ENCODE measurements at places on chromosomes 1 and 21.

DNA sequence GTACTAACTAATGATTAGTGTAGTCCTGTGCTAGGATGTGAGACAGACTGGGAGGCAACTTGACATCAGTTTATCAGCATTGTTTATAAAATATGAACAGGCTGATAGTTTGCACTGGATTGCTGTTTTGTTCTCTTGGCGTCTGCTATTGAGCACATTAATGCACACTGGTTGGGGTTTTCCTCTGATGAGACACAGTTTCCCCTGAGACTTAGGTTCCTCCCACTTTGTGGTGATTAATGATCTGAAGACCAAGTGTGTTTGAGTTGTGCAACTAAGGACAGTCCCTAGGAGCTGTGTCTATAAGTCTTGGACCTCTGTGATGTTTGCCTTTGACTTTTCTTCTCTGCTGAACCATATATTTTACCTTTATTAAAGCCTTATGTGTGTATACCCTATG is 1015.4 kb downstream of the AMY1C start:
- DNase-seq = no peak

- peak; percentile 32 for DNase-seq
Observed at GRCh38 chr1:7508052-7508933, 262.8 kb upstream of the VAMP3 start.

DNA sequence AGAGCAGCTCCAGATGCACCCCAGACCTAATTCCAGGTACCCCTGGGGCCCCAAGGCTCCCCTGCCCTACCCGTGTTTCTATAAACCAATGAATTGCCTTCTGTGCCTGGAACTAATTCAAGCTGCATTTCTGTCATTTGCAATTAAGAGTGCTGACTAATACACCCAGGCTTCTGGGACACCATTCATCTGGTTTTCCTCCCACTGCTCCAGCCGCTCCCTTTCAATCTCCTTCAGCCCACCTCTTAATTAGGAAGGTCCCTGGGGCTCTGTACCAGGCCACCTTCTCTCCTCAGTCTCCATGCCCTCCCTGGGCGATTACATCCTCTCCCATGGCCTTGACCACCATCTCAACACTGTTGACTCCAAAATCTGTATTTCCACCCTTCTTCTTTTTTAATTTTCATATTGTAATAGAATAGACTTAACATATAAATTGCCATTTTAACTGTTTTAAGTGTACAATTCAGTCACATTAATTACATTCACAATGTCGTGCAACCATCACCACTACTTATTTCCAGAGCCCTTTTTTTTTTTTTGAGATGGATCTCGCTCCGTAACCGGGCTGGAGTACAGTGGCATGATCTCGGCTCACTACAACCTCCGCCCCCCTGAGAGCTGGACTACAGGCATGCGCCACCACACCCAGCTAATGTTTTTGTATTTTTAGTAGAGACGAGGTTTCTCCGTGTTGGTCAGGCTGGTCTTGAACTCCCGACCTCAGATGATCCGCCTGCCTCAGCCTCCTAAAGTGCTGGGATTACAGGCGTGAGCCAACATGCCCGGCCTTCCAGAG is 9.2 kb upstream of the GJB3 start:
- DNase-seq = no peak

- no peak for DNase-seq
Observed at GRCh38 chr1:47805921-47806361, 191.2 kb downstream of the TRABD2B start.

- DNase-seq = peak; percentile 58
Observed at GRCh38 chr1:210236840-210237409, 4.3 kb downstream of the SERTAD4 start.

DNA sequence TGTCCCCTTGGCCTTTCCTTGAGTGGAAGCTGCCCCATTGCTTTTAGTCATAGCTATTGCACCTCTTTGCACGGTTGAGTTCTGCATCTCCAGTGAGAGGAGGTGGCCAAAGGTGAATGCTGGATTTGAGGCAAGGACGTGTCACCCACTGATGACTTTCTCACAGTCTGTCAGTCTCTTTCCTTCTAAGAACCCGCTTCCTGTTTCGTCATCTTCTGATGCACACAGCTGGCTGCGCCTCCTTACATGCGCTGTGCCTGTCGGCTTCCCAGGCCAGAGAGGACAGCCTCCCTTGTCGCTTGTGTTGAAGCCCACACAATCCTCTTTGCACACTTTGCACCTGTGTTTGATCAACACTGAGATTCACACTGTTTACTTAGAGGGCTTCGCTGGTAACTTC is 41.8 kb upstream of the PWP2 start:
- DNase-seq = no peak

GRCh38 chr1:29259802-29260441 is 23.6 kb downstream of the PTPRU start:
- peak; percentile 61 for DNase-seq

- DNase-seq = peak; percentile 44
Observed at GRCh38 chr1:90850181-90850897, 133.2 kb upstream of the BARHL2 start.

DNA sequence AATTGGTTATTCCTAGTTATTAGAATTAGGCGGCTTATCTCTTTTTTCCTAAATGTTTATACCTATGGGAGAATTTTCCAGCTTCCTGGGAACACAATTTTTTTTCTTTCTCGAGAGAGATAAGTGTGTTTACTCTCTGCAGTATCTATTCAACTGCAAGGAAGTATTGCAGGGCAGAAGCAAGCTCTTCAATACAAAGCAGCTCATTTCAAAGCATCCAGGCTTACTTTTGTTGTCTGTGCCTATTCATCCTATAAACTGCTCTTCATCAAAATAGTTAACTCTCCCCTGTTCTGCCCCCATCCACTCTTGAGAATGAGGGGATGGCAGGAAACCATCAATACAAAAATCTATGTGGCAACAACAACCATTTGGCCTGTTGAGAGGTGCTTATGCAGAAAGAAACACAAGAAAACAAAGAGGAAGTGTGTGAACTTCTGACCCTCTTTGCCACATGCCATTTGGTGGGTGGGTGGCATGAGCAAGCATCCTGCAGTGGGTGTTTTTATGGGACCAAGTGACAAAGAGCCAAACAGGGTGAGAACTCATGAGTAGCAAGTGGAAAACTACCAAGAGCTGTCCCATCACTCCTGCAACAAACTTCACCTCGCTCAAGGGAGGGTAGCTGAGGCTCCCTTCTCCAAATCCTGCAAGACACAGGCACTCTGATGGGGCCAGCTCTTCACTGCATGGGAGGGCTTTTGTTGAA is 50.6 kb upstream of the MRPS6 start:
- DNase-seq = peak; percentile 10

GRCh38 chr1:235160383-235160956 is 580 bp downstream of the RBM34 start:
- DNase-seq = no peak

GRCh38 chr1:71311376-71311775 is 230.5 kb upstream of the ZRANB2 start:
- DNase-seq = no peak

DNA sequence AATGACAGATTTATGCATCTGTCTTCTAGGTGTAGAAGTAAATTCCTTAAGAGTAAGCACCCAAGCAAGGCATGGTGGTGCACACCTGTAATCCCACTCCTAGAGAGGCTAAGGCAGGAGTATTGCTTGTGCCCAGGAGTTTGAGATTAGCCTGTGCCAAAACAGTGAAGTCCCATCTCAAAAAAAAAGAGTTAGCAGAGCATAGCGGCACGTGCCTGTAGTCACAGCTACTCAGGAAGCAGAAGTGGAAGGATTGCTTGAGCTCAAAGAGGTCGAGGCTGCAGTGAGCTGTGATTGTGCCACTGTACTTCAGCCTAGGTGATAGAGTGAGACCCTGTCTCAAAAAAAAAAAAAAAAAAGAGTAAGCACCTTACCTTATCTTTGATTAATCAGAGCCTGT is 15.1 kb upstream of the TIPRL start:
- no peak for DNase-seq

GRCh38 chr1:20730690-20731056 is 1.8 kb downstream of the SH2D5 start:
- peak; percentile 39 for DNase-seq

DNA sequence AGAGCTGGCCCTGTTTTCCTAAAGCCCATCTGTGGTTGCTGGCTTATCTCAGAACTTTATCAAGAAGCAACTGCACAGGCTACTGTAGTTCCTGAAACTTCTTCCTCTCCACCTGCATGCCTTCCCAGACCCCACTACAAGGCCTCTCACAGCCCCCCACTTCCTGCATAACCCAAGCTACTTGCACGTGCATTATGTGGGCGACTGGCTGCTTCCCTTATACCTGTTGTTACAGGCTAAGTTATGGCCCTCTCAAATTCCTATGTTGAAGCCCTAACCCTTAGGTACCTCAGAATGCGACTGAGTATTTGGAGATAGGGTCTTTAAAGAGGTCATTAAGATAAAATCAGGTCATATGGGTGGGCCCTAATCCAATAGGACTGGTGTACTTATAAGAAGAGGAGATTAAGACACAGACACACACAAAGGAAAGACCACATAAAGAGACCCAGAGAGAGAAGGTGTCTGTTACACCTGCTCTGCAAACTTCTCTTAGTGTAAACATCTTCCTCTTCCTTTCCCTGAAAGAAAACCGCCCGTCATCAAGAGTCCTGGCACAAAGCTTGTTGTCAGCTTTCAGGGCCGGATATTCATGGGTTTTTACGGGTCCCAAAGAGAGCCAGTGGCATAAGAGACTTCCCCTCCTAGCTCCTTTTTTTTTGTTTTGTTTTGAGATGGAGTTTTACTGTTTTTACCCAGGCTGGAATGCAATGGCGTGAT is 5.1 kb downstream of the ZNF496 start:
- no peak for DNase-seq

GRCh38 chr1:17020502-17020901 is 8.8 kb upstream of the ATP13A2 start:
- peak; percentile 4 for DNase-seq

DNA sequence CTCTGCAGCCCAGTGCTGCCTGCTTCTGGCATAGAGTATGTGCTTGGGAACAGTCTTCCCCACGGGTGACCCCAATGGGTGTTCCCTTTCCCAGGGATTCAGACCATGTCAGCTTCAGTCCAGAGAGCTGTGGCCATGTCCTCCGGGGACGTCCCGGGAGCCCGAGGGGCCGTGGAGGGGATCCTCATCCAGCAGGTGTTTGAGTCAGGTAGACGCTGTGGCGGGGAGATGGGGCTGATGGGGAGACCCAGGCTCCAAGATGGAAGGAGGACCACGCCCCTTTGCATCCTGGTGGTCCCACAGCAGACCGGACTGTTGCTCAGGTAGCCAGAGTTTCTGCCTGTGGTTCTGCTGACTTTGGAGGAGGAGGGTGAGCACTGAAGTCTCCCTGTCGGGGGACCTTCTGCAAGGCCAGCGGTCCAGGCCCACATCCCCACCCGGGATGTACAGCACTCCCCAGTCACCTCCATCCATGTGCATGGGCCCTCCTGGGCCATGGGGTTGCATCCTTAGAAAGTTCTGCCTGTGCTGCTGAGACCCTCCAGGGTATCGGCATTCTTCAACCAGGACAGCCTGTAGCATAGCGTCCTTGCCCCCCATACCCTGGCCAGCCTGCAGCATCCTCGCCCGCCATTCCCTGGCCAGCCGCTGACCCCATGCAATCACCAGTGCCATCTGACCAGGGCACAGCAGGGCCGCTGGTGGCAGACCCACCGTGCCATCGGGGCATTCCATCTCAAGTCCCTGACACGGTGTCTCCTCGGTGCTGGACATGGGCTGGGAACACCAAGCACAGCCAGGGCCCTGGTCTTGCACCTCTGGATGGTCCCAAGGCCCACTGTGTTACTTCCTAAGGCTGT is 2.8 kb downstream of the AIRE start:
- no peak for DNase-seq

DNA sequence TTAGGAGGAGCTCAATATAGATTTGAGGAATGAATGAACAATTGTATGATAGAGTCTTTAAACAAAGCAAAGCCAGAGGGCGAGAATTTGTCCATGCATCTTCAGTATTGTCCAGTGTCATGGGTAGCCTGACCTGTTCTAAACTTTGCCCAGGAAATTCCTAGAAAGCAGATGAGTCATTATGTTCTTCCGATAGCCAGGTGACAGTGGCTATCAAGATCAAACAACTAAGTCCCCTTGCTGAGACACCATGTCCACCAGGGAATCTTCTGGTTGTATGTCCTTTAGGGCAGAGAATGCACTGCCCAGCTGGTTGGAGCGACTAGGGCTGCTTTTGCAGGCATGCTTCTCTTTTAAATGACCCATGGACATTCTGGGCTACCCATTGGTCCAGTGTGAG is 1.8 kb upstream of the SLC26A9 start:
- DNase-seq = no peak

- DNase-seq = no peak
Observed at GRCh38 chr1:226489718-226490425, 58.7 kb upstream of the STUM start.

- DNase-seq = no peak
Observed at GRCh38 chr1:22888320-22889075, 84.2 kb downstream of the LACTBL1 start.

- DNase-seq = no peak
Observed at GRCh38 chr1:234604495-234605398, 5.2 kb downstream of the IRF2BP2 start.

GRCh38 chr1:203559523-203559922 is 65.6 kb downstream of the OPTC start:
- DNase-seq = no peak

- DNase-seq = no peak
Observed at GRCh38 chr1:89198491-89199072, at the start of gene GBP4. Gene GBP4 (minus strand): TSS chr1:89198942. CDS start chr1:89198834, 108 bp downstream.

DNA sequence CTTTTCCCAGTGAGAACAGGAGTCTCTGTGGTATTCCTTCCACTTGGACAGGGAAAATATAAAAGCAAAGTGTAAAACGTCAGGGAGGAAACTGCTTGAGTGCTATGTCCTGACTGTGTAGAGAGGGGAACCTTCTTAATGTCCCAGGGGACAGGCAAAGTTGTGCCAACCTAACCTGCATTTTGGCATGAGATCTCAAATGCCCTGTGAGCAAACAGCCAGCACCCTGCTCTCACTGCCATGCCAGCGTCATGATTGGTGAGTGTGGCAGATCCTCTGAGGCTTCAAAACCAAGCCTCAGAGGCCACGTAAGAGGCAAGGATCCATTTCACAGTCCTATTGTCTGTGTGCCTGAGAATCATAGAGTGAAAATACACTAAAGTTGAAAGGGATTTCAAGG is 49.7 kb upstream of the RAP1A start:
- DNase-seq = no peak

DNA sequence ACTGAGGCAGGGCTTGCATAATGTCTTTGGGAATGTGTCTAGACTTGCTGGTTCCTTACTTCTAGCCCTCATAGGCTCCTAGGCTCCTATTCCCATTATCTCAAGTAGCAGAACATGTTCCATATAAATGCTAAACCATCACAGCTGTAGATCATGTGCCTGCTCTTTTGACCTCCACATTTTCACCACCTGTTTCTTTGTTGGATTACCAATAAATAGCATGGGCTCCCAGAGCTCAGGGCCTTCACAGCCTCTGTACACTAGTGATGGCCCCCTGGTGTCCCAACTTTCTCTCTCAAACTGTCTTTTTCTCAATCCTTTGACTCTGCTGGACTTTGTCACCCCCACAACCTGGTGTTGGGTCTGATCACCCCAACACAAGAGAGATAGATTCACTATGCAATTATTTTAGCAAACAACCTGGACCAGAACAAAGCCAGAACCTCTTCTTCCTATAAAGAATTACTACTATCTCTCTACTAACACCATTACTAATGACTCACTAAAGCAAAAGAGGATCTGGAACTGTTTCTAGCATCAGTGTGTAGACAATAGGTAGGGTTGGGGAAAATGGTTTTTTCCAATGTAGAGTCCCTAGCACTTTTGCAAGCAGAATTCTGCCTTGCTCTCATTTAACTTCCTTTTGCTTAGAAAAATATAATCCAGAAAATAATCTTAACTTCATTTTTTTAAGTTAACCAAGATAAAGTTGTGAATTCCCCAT is 51.7 kb downstream of the WLS start:
- no peak for DNase-seq

Data from dorsolateral prefrontal cortex (tissue), 122 donors.